ENCODE measurements at places on chromosomes 4 and X.

- DNase-seq, result peak; percentile 39
Observed at GRCh38 chrX:12825801-12826200, 34.6 kb downstream of the PRPS2 start.

GRCh38 chr4:26174027-26174426 is 146.8 kb upstream of the RBPJ start:
- no peak for DNase-seq

- no peak for DNase-seq
Observed at GRCh38 chrX:20472148-20472547, 205.4 kb upstream of the RPS6KA3 start.

DNA sequence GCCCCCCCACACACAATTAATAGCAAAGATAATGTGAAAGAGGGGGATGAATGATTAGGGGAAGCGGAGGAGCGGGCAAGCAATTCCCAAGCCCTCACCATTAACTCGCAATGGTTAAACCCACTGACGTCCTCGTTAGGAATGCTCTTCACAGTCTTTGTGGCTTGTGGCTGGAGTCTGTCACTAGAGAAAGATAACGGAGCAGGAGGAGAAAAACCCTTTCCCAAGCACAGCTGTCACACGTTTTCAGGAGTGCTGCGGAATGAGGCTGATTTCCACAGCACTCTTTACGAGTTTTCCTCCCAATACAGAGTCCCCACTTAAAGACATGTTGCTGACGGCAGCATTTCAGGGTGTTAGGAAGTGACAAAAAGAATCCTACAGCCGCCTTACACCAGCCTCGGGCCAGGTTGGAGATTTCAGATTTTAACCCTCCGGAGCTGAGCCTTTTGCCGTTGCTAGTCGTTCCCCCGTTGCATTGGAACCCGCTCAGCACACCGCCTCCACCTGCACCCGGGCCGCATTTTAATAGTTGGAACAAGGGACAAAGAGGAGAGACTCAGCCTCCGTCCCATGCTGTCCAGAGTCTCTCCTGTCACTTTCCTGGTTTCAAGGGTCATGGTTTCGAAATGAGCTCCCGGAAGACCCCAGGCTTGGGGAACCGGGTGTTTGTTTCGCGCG is 92.2 kb downstream of the GEMIN8 start:
- no peak for DNase-seq

GRCh38 chr4:120977435-120977997 is 55.0 kb upstream of the PRDM5 start:
- DNase-seq, result peak; percentile 39

- no peak for DNase-seq
Observed at GRCh38 chr4:176752191-176752749, 40.5 kb downstream of the VEGFC start.

DNA sequence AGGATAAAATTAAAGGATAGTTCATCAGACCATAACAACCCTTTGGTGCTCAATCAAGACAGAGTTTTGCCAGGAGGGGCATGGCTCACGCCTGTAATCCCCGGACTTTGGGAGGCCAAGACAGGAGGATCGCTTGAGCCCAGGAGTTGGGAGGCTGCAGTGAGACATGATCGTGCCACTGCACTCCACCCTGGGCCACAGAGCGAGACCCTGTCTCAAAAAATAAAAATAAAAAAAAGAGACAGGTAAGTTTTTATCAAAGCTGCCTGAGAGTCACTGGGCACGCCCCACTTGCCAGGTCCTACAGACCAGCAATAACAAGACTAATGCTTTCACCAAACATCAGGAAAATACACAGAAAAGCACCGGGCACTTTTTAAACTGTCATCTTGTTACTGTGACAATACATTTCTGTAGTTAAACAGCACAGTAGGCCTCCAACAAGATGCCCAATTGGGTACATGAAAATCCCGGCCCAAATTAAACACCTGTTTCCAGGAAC is 765 bp downstream of the CFAP97 start:
- no peak for DNase-seq

DNA sequence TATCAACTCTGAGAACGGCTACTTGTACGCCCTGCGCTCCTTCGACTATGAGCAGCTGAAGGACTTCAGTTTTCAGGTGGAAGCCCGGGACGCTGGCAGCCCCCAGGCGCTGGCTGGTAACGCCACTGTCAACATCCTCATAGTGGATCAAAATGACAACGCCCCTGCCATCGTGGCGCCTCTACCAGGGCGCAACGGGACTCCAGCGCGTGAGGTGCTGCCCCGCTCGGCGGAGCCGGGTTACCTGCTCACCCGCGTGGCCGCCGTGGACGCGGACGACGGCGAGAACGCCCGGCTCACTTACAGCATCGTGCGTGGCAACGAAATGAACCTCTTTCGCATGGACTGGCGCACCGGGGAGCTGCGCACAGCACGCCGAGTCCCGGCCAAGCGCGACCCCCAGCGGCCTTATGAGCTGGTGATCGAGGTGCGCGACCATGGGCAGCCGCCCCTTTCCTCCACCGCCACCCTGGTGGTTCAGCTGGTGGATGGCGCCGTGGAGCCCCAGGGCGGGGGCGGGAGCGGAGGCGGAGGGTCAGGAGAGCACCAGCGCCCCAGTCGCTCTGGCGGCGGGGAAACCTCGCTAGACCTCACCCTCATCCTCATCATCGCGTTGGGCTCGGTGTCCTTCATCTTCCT is 2.7 kb downstream of the PCDH10 start:
- DNase-seq, result no peak

- DNase-seq, result peak; percentile 48
Observed at GRCh38 chr4:38161208-38162113, 201.3 kb downstream of the PTTG2 start.

- no peak for DNase-seq
Observed at GRCh38 chr4:37623125-37623524, 63.1 kb downstream of the RELL1 start.

- peak; percentile 16 for DNase-seq
Observed at GRCh38 chr4:53633608-53634007, 42.3 kb upstream of the LNX1 start.

- DNase-seq, result no peak
Observed at GRCh38 chr4:123568936-123569335, 172.3 kb downstream of the SPRY1 start.

- no peak for DNase-seq
Observed at GRCh38 chrX:153707406-153707805, 16.8 kb downstream of the BCAP31 start.

DNA sequence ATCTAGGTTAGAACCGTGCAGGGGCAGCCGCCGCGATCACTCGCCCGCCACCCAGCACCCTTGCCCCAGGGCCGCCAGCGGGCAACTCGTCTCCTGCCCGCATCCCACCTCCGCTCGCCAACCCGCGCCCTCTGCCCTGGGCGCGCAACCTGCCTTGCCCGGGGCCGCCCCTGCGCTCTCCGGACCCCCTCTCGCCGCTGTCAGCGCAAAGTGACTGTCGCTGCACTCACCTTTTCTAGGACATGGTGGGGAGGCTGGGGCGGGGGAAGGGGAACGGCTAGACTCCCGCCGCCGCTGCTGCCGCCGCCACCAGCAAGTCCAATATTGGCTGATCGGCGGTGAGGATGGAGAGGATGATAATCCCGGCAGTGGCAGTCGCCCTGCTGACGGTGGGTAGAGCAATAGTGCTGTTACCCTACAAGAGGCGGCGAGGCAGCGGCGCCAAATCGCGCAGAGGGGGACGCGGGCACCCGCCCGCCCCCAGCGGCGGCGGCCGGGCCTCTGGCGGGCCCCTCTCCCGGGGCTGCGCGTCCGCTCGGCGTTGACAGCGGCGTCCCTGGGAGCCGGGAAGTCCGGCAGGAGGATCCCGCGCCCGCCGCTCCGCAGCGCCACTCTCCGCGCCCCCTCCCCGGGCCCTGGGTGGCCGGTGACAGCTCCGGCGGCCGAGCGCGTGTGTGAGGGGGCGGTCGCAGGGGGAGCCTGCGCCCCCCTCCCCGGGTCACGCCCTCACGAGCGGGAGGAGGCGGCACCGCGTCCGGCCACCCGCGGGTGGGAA is 2.3 kb upstream of the NR3C2 start:
- DNase-seq, result no peak

DNA sequence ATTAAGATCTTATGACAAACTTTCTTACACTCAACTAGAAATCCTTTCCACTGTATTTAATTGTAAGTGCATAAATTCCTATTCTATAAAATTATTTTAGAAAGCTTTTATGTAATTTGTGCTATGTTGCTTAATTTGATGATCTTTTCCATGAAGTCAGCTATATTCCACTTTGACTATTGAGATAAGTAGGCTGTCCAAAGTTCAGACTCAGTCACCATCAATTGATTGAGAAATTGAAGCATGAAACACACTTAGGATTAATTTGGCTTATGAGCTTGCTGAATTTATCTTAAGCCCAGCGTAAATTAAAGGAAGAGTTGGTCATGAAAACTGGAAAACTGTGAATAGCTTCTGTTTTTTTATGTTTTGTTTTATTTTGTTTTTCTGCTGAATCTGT is 18.7 kb upstream of the UGT2B10 start:
- no peak for DNase-seq

DNA sequence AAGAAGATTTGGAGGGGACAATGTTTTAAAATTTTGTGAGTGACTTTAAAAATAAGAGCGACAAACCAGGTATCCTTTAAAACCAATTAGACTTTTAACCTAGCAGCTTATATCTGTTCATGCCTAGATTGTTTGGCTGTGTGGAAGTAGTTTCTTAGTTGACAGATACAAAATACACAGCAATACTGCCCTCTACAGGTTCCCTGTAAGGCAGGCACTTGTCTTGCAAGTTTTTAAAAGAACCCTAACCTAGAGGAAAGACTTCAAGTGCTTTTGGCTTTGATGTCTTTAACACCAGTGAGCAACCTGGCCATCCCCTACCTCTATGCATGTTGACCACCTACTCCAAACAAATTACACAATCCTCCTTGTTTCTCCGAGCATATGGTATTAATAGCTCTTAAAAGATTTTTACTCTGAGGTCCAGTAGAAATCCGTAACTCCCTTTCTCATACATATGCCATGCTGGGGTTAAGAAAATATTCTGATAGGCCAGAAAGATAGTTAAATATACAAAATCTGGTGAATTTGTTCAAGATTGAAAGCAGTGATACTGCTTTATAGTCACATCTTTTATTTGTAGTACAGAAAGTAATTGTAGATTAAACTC is 273.0 kb downstream of the ARHGAP24 start:
- DNase-seq, result peak; percentile 54
